ENCODE measurements at places on chromosomes 7 and 10. TPM values are rescaled to one million over a fixed set of nuclear protein-coding genes. Genes with fewer than 3 reads are reported as not detected.

PIP4K2A gene
- 46.5 TPM for total RNA-seq

TRA2A gene
- total RNA-seq, result 88.0 TPM

IFIT3 gene
- total RNA-seq, result 5.0 TPM

TMED4 gene
- total RNA-seq, result 52.8 TPM

TMEM213 gene
- total RNA-seq, result not detected

FAM131B gene
- total RNA-seq, result 0.43 TPM

NAT16 gene
- 0.29 TPM for total RNA-seq

SPDYE6 gene
- not detected for total RNA-seq

SGMS1 gene
- total RNA-seq, result 51.1 TPM
